Common myeloid progenitor, CD34-positive (primary cell): ENCODE measurements at places on chromosomes 4 and X.

DNA sequence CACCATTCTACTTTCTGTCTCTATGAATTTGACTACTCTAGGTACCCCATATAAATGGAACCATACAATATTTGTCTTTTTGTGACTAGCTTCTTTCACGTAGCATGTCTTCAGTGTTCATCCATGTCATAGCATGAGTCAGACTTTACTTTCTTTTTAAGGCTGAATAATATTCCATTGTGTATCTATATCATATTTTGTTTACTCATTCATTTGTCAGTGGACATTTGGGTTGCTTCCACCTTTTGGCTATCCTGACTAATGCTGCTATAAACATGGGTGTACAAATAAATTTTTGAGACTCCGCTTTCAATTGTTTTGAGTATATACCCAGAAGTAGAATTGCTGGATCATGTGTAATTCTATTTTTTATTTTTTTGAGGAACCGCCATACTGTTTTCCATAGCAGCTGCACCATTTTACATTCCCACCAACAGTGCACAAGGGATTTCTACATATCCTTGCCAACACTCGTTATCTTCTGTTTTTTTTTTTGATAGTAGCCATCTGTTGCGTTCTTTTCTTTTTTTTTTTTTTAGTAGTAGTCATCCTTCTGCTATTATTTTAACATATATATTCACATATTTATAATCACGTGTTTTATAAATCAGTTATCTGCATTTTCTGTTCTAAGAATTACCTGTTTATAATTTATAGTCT is 158.0 kb upstream of the MED14 start:
- DNase-seq = no peak

GRCh38 chr4:168153596-168154440 is 61.5 kb downstream of the ANXA10 start:
- peak; percentile 81 for DNase-seq

DNA sequence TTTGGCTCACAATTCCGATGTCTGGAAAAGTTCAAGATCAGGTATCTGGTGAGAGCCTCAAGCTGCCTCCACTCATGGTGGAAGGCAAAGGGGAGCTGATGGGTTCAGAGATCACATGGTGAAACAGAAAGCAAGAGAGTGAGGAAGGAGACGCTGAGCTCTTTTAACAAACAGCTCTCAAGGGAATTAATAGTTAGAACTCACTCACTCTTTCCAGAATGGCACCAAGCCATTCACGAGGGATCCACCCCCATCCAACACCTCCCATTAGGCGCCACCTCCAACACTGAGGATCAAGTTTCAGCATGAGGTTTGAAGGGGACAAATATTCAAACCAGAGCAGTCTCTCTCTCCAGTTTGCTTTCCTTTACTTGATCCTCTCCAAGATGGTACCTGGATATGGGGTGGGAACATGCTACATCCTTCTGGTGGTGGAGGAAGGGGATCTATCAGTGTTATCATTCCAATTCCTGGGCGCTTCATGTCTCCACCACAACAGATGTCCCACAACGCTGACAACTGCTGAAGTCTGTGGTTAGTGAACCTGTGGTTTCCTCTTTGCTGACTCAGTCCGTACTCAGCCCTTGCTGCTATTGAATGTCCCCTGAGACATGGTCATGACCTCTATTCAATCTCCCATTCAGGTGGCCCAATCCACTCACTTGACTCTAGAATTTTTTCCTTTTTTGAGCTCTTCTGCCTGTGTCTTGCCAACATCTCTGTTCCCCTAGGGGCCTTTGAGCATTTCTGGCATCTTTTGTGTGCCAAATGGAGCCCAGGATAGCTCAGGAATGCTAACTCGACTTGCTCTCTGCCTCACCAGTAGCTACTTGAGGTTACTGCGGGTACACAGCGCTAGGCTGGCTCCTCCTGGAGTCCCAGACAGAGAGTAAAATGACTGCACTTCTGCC is 395.2 kb downstream of the MID1IP1 start:
- peak; percentile 74 for DNase-seq

- peak; percentile 19 for DNase-seq
These were observed 571.0 kb upstream of the KLHL4 start for GRCh38 chrX:86946569-86946968.

DNA sequence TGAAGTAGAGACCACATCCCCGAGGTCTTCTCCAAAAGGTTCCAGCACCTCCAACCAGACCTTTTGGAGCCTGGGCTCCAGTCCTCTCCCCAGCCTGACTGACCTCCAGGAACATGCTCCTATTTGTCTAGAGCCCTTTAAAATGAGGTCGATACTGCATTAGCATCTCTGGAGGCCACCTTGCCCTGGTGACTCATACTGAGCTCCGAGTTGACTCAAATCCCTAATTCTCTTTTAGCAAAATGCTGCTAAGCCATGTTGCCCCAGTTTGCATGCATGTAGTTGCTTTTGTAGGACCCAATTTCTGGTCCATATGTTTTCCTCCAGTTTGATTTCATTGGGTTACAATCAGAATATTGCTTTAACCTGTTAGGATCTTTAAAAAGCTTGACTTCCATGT is 43.5 kb upstream of the CITED1 start:
- no peak for DNase-seq

- DNase-seq = peak; percentile 64
These were observed 1.1 kb upstream of the PGRMC2 start for GRCh38 chr4:128288689-128289106.
